ENCODE measurements at places on chromosomes 5 and 9.

DNA sequence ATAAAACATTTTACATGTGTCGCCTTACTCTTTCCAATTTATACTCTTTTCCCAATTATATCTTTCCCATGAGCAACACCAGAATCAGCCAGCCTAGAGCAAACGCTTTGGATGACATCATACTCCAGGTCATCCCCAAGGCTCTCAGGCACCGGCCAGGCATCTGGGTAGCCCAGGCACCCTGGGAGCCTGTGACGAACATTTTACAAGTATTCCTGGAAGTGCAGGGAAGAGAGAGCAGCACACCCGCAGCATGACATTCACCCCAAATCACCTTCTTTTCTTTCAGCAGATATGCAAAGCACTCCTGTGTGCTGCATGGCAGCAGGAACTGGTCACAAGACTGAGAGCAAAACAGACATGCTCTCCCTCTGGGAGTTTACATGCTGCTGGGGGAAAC is 75.7 kb upstream of the SMIM23 start:
- ATAC-seq = no peak

- ATAC-seq = peak; percentile 62
Observed at GRCh38 chr5:143760131-143760505, 51.8 kb upstream of the HMHB1 start.

GRCh38 chr9:127025042-127025441 is 97.4 kb downstream of the ANGPTL2 start:
- ATAC-seq = no peak

GRCh38 chr5:23506329-23507236 is 826 bp upstream of the PRDM9 start:
- peak; percentile 34 for ATAC-seq

- ATAC-seq = no peak
Observed at GRCh38 chr5:129384736-129385135, 75.4 kb upstream of the ADAMTS19 start.

DNA sequence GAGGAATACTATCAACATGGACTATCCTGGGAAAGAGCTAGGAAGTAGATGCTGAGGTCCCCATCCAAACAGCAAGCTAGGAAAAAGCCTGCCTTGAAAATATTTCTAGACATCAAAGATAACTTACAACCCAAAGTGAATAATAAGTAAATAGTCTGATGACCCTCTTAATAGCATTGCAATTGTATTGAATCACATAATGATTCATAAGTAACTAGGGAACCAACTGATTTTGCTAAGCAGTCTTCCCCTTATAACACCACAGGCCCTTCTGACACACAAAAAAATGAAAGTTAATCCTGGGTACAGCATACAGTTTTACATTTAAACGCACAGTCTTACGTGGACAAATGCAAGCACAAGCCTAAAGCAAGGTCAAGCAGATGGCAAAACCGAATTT is 199.3 kb downstream of the RFK start:
- no peak for ATAC-seq

DNA sequence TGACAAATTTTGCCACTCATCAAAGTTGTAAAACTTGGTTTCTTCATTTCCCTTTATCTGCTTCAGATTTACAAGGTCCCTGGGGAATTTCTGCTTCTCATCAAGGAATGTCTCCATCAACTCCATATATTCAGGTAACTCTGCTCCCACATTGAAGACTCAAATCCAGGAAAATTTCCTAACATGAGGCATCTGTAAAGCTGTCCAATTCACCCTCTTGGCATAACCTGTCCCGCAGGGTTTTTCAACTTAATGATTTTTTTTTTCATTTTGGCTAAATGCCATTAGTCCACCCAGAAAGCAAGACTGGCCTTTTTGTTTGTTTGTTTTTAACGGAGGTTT is 50.2 kb upstream of the SLC30A5 start:
- ATAC-seq = no peak

- ATAC-seq = no peak
Observed at GRCh38 chr9:1709347-1709746, 305.8 kb upstream of the SMARCA2 start.

DNA sequence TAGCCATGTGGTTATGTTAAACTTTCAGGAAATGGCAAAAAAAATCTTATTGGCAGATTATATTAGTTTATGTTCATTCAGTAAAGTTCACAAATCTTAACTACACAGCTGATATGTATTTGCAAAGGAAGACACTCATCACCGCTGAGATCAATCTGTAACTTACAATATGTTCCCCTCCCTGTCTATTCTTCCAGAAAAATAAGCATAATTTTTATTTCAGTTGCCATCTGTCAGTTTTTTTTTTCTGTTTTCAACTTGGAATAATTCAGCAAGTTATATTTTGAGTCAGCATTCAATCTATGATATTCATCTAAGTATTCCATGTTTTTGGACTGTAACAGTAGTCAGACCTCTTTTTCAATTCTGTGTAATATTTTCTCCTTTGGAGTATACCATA is 1019.9 kb upstream of the PTPRD start:
- ATAC-seq = no peak

DNA sequence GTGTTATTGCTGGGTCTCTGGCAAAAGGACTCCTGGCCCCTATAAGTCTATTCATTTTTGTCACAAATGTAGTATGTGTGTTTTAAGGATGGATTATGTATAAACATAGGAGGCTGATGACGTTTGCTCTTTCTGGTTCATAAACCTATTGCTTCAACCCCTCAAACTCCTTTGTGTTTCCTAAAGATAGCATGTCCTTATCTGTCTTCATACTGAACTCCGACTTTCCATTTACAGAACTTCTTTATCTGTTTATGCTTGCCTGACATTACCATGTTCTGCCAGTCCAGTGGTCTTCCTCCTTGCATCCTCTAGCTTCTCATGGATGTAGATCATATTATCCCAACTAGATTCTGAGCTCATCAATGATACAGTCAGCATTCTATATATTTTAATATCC is 46.1 kb downstream of the ARHGEF28 start:
- ATAC-seq = no peak

DNA sequence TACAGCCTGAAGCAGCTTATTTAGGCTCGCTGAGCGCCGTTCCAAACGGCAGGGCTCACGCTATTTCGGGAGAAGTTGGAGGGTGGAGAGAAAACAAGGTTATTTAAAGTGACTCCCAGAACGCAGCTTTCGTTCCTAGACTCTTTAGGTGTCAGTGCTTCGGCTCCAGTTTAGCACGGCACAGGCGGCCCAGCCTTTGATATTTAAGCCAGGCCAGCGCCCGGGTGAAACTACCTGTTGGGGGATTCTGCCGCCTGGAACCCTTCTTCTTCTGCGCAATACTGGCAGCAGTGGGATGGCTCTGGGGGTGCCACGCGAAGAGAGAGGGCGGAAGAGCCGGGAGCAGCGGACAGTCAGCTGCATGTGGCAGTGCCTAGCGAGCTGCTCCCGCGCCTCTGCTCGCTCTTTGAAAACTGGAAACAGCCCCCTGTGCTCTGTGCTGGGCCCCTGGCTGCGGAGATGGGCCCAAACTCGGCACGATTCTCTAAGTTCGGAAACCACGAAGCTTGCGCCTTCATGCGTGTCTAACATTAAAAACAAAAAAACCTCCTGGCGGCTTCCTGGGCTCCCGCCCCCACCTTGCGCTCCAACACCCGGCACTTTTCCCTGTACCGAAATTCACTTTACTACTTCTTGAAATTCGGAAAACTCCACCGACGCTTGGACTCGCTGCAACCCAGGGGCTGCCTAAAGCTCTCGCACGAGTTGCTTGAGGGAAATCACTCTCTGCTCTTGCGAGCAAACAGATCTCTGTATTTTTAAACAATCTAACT is 34.6 kb upstream of the NFIB start:
- ATAC-seq = no peak

DNA sequence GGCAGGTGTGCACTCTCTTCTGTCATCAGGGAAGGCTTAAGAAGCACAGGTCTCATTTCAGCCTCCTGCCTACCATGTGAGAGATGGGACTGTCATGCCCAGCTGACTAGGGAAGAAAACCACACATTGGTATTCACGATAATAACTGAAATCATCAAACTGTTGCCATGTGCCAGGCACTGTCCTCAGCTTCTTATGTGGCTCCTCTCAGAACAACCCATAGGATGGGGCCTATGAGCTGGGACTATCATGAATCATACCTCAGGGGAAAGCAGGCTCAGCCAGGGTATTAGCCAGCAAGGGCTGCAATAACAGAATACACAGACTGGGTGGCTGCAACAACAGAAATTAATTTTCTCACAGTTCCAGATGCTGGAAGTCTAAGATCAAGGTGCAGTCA is 3.3 kb downstream of the AFAP1L1 start:
- no peak for ATAC-seq

GRCh38 chr9:84941792-84942191 is 272.3 kb downstream of the NTRK2 start:
- no peak for ATAC-seq

DNA sequence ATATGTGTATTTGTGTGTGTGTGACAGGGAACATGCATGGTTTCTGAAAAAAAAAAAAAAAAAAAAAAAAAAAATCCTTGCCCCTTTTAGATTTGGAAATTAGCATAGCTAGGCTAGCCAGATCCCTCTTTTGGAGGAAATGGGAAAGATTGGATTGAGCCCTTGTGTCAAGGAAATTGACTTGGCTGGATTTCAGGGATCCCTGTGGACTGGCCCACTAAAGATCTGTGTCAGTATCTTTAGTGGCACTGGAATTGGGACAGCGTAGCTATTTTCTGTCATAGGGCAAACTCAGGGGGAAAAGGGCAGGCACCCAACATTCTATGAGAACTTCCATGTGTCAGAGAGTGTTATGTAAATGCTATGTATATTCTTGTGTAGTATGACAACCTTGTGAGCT is 35.4 kb downstream of the SH3GL2 start:
- no peak for ATAC-seq

DNA sequence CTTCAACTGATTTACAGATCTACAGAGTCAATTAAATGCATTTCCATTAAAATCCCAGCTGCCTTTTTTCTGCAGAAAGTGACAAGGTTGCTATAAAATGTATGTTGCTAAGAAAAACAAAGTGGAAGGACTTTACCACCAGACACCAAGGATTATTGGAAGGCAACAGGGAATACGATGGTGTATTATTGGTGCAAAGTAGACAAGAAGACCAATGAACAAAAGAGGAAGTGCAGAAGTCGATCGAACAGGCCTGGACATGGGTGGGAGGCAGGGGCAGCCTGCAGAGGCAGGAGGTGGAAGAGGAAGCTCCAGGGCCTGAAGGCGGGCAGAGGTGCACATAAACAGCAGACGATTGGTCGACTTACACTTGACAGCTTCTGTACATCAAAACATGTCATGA is 10.6 kb upstream of the SLC6A19 start:
- no peak for ATAC-seq

GRCh38 chr9:69411931-69412740 is 87.1 kb downstream of the ENTREP1 start:
- no peak for ATAC-seq

DNA sequence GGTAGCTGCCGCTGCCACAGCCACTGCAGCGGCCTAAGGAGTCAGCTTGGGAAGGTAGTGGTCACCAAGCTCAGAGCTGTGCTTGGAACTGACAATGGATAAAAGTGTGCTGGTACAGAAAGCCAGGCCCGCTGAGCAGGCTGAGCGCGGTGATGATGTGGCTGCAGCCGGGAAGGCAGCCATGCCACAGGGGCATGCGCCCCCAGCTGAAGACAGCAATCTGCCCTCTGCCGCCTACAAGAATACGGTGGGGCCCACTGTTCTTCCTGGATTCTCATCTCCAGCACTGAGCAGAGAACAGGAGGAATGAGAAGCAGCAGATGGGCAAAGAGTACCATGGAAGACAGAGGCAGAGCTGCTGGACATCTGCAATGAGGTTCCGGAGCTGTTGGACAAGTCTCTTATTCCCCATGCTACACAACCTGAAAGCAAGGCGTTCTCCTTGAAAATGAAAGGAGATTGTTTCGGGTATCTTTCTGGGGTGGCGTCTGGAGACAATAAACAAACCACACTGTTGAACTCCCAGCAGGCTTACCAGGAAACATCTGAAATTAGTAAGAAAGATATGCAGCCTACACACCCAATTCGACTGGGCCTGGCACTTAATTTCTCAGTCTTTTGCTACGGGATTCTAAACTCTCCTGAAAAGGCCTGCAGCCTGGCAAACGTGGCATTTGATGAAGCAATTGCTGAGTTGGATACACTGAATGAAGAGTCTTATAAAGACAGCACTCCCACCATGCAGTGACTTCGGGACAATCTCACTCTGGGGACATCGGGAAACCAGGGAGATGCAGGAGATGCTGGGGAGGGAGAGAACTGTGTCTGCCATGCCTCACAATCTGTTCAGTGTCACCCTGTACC is 22.8 kb upstream of the ANKRD18A start:
- ATAC-seq = no peak

- ATAC-seq = no peak
Observed at GRCh38 chr9:105046907-105047741, 119.2 kb upstream of the ABCA1 start.

Measured in activated T-helper 17 cell treated with anti-CD3 and anti-CD28 coated beads, Interleukin-2, amount 50 U/mL, for 72 hours (primary cell).